Activated CD4-positive, alpha-beta memory T cell treated with anti-CD3 and anti-CD28 coated beads for 36 hours (primary cell): ENCODE measurements at places on chromosomes 7 and 10. TPM values are rescaled to one million over a fixed set of nuclear protein-coding genes. Genes with fewer than 3 reads are reported as not detected.

Gene CLEC2L
- not detected for total RNA-seq

Gene MYPN
- 0.05 TPM for total RNA-seq

Gene GSAP
- 1.9 TPM for total RNA-seq

Gene GRID2IP
- 0.19 TPM for total RNA-seq

Gene SLC18A3
- total RNA-seq: not detected

Gene GPR85
- not detected for total RNA-seq

Gene GCK
- total RNA-seq: 1.3 TPM

Gene FGFR2
- total RNA-seq: 0.19 TPM

DNA sequence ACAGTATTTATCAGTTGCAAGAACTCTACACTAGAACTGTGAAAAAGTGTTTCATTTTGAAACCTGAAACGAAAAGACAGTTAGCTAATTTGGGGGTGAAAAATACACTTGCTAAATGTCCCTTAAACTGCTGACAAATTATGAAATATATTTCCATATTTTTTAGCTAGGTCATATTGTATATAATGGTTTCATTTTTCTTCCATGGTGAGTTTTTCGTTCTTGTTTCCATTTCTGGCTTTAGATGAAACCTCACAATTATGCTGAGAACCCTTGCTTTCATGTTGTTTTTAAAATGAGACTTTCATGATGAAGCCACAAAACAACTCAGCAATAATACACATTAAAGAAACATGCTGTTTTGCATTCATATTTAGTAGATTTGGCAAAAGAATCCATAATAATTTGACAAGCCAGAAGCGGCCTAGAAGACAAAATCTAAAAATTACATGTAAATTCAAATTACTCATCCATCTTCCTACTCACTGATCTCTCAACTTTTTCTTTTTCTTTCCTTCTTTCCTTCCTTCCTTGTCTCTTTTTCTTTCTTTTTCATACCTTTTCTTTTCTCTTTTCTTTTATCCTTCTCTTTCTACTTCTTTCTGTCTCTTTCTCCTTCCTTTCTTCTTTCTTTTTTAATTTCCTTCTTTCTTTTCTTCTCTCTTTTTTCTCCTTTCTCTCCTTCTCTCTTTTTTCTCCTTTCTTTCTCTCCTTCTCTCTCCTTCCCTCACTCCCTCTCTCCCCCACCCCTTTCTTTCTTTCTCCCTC lies 46.5 kb upstream of the ITGB8 start:
- DNase-seq: no peak

DNA sequence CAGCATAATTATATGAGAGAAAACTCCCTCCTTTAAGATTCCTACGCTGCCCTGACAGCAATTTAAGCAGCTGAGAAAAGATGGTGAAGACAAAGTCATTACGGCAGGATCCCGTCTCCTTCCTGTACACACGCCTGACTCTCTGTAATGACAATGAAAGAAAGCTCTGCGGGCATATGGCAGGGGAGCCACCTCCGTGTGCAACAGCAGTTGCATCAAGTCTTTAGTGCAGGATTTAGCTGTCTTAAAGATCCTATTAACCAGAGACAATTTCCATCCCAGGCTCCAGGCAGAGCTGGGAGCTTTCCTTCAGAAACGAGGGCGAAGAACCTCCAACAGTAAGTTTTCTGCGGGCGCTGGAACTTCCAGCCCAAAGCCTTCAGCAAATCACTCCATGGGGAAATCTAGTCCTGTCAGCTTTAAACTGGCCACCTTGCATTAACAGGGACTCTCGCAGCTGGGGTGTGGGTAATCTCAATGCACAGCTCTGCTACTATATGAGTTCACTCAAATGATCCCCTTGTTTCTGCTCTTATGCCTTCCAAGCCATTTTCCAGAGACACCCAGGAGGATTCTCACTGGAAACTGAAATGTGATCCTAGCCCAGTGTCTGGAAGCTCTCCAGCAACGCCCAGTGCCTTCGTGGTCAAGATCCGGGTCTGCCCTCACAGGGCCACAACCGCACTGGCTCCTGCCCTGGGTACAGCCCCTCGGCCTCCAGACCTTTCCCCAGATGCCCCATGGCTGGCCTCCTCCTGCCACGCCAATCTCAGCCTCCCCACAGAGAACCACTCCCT lies 74.9 kb downstream of the CTBP2 start:
- no peak for DNase-seq

GRCh38 chr7:28507525-28508282 lies 95.4 kb downstream of the CREB5 start:
- DNase-seq: no peak

DNA sequence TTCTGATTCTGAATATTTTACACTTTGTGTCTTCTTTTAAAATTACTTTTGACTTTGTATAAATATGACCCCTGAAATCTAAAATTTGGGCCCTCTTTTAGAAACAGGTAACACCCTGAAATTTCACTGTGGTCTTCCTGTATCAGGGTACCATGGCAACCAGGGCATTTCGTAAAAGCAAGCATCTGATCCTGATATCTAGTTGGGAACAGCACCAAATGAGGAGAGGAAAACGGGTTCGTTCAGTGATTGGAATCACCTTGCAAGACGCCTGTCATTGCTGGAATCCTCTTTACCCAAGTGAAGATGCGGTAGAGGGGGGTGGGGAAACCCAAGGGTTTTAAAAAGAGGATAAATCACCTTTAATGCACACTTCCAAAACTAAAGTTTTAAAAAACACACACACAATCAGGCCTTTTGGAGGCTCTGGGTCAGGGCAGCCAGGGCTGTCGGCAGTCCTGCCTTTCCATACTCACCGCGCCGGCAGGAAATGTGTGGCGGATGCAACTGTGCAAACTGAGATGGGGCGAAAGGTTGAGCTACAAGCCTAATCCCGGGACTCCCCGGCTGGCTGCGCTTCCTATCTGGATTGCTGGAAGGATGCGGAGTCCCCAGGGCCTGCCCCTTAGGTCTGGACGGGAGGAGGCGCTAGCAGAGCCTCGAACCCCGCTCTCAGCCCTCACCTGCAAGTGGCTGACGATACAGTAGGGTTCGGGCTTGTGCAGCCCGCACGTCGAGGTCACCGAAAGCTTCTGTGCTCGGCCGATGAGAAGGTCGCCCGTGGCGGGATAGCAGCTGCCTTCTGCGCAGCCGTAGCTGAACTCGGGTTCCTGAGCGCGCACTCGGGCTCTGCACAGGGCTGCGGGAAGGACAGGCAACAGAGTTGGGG lies 1.8 kb downstream of the LAMB1 start:
- no peak for DNase-seq

DNA sequence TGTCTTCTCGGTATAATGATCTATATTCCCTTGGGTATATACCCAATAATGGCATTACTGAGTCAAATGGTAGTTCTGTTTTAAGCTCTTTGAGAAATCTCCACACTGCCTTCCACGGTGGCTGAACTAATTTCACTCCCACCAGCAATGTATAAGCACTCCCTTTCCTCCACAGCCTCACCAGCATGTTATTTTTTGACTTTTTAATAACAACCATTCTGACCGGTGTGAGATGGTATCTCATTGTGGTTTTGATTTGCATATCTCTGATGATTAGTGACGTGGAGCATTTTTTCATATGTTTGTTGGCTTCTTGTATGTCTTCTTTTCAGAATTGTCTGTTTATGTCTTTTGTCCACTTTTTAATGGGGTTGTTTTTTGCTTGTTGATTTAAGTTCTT lies 33.6 kb downstream of the KIAA1217 start:
- DNase-seq: no peak

DNA sequence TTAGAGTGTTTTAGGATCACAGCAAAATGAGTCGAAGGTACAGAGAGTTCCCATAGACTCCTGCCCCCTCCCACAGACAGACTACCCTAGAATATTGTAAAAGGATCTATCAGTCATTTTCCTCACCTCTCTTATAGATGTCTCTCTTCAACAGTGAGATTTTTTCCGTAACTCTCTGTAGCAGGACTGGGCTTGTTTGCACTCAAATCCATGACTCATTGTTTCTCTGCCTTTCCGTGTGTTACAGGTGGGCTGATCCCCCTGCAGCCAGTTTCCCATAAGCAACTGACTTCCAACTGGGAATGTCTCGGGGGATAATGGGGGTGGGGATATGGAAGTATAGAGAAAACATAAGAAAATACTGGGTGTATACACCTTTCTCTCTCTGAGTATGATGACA lies 921.0 kb downstream of the GATA3 start:
- no peak for DNase-seq

DNA sequence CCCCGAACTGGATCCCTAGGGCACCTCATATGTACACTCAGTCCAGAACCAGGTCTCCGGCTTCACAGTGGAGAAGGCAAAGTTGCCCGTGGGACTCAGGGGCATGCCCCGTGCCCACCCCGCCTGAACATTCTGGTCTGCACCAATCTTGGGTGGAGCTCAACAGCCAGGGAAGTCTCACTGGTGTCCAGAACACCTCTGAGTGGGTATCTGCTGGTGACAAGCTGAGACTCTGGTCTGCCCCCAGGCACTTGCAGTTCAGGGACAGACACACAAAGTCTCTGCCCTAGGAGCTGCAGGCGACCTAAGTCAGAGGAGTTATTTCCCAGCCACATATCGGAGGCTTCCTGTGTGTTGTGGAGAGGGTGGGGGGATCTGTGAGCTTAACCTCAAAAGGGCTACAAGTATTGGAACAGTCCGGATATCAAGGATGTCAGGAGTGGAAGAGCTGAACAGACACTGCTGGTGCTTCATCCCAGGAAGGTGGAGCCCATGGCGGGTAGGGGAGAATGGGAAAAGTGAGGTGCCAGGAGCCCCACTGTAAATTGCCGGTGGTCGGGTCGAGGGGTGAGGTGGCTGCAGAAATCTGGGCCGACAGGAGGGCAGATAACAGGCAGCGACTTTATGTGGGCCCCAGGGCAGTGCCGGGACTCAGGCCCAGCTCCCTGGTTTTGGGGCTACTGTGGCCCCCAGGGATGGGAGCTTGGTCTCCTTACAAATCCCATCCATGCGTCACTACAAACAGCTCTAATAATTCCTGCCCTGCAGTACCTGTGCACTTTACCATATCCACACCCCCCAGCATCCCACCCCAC lies 8.6 kb upstream of the TLX1 start:
- no peak for DNase-seq

GRCh38 chr10:28410420-28411135 lies 107.7 kb upstream of the MPP7 start:
- DNase-seq: no peak

DNA sequence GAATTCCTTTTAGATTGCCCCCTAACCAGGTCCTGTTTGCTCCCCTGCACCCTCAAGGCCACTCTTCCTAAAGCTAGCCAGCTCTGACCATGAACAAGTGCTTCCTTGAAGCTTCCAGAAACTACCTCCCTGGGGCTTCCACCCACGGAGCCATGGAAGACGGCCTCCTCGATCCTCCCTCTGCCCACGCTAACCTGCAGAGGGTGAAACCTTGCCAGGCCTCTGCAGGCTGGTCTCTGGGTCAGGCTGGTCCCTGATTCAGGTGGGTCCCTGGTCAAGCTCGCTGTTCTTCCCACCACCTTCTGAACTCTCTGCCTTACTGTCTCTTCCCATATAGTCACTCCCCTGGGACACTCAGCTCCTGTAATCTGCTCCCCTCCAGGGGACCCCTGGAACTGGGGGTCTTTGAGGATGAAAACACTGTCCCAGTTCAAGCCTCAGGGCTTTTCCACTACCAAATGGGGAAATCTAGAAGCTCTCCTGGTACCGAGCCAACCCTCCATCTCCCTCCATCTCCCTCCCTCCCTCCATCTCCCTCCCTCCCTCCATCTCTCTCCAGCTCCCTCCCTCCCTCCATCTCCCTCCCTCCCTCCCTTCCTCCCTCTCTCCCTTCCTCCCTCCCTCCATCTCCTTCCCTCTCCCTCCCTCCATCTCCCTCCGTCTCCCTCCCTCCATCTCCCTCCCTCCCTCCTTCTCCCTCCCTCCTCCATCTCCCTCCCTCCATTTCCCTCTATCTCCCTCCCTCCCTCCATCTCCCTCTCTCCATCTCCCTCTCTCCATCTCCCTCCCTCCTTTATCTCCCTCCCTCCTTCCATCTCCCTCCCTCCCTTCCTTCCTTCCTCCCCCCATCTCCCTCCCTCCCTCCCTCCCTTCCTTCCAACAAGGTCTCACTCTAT lies 2.9 kb downstream of the MLXIPL start:
- DNase-seq: no peak

- no peak for DNase-seq
Measured at GRCh38 chr10:5187867-5188266, 2.9 kb upstream of the AKR1C8 start.

- no peak for DNase-seq
Measured at GRCh38 chr10:121609426-121610380, 11.5 kb upstream of the FGFR2 start.

DNA sequence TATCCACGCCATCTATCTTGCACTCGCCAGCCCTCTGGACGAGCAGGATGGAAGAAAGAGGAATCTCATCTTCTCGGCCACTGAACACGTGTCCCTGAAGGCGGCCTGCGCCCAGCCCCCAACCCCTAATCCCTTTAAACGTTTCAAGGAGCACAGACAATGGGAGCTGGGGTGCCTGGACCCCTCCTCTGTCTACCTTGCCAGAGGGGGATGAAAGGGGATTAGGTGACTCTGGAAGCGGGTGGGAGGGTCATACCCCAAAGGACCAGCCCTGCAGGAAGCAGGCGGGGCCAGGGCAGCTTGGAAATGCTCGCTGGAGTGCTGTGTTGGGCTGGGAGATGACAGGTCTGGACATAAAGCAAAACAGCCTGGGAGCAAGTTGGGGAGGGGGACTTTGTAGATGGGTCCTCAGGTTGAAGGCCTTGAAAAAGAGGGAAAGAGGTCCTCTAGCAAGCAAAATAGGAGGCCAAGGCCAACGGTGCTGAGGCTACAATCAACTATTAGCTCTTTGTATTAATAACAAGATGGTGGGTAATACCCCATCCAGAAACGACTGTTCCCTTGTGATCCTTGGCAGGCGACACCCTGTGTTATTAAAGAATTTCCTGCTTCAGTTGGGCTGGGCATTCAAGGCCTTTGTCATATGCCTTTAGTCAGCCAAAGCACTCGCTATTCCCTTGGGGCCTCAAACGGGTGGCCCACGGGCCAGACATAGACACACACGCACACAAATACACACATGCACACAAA lies 126.5 kb upstream of the UNC5B start:
- peak; percentile 3 for DNase-seq

DNA sequence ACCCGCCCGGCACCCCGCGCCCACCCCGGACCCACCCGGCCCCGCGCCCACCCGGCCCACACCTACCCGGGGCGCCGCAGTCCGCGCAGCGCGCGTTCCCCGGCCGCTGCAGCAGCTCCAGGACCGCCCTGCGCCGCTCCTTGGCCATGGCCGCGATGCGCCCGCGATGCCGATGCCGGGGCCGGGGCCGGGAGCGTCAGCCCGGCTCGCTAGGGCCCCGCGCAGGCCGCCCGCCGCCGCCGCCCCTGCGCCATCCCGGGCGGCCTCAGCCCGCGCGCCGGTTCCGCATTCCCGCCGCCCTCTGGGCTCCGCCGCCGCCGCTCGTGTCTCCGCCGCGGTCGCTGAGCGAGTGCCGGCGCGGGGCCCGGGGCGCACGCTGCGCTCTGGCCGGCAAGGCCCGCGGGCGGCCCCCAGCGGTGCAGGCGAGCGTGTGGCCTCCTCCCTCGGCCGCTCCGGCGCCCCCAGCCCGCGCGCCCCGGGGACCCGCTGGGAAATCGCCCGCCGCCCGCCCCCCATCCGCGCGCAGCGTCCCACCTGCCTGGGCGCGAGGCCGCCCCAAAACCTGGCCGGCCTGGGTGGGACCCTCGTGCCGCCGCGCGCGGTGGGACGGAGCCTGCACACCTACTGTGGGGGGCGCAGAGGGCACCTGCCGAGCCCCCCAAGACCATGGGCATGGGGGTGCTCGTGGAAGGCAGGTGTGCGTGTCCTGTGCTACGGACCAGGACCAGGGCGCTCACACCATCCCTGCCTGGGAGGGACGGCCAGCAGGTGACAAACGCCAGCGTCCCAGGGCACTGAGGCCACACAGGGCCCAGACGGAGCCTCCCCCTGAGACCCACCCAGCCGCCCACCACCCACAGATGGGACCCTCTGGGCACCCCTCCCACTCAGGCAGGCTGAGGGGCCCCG lies at the start of gene ADAP1:
TSS of gene ADAP1 (minus strand) at position 351 of the 909 bp plus-strand sequence. CDS start at position 148, 203 bp downstream.
- peak; percentile 62 for DNase-seq
